ENCODE measurements at places on chromosomes 3 and 15.

DNA sequence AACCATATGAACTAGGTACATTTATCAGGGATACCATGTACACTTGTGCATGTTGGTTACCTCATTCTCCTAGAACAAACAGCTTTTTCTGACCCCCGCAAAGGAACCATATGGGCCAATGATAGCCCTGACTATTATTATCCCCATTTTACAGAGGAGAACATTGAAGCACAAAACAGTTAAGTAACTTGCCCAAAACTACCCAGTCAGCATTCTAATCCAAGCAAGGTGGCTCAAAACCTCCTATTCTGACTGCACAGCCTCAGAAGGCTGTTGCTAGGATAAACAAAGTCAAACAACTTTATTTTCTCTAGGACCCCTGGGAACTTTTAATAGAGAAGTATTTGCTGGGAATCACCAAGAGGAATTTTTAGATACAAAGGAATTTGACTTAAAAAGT lies 36.7 kb downstream of the CFAP44 start:
- no peak for DNase-seq

DNA sequence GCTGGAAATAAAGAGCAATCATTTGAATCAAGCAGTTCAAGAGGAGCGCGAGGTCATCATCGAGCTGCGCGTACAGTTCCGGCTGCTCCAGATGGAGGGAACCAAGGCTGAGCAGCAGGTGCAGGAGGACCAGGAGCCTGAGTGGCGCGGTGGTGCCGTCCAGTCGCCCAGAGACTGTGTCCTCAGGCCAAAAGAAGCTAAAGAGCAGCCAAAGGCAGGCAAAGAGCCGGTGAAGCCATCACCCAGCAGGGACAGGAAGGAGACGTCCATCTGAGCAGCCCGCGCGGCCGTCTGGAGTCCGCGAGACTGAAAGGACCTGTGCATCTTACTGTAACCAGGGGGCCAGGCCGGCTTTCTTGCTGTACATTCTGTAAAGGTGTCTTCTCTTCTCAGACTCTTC lies 277.2 kb upstream of the TTC14 start:
- no peak for DNase-seq

DNA sequence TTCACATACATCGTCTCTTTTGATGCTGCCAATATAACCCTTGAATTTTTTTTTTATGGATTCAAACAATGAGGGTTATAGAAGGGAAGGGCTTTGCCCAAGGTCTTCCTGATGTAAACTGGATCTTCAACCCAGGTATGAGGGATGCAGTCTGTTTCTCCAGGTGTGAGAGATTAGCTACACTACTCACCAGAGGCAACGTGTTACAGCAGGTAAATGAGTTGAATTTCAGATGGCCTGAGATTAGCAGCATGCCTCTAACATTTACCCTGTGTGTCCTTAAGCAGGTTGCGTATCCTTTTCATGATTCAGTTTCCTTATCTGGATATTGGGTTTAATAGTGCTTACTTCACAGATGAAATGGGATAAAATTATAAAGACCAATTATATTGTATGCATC lies 1.9 kb downstream of the RTP4 start:
- DNase-seq: no peak

GRCh38 chr3:161197855-161198850 lies 23.0 kb upstream of the NMD3 start:
- DNase-seq: no peak

- DNase-seq: peak; percentile 41
Measured at GRCh38 chr3:176814285-176814684, 383.0 kb downstream of the TBL1XR1 start.

GRCh38 chr3:105518806-105519418 lies 152.2 kb downstream of the ALCAM start:
- DNase-seq: peak; percentile 14

GRCh38 chr3:157398598-157398997 lies 38.1 kb upstream of the PTX3 start:
- no peak for DNase-seq

GRCh38 chr3:110974902-110975301 lies 96.7 kb upstream of the NECTIN3 start:
- DNase-seq: no peak

DNA sequence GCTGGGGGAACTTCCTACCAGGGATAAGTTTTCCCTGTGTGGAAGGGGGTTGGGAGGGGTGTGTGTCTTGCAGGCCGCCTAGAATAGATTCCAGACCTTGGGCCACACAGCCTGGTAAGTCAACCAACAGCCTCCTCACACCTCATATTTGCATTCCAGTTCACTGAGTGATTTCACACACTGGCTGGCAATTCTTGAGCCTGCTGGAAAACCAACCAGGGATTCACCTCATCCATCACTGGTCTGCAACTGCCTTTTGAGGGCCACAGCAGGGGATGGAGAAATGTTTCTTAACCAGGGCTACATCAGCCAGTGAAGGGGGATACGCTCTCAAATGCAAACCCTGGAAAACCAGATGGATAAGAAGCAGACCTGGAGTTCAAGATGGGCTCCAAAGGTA lies 2.0 kb downstream of the FSTL1 start:
- DNase-seq: no peak

DNA sequence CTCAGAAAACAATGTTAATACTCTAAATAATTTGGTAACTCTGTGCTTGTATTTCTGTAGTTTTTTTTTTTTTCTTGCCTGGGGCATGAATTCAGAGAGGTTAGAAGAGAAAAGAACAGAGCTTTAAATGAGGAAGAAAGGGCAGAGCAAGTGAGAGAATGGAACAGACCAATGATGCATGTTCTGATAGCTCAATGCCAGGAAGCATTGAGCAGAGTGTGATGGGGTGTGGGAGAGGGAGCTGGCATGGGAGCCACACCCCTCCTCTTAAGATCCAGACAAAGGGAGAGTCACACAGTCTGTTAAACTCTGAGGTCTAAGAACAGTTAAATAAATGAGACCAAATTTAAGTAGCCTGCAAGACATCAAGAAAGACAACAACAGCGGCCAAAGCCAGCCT lies 538.6 kb downstream of the TUSC7 start:
- DNase-seq: no peak

DNA sequence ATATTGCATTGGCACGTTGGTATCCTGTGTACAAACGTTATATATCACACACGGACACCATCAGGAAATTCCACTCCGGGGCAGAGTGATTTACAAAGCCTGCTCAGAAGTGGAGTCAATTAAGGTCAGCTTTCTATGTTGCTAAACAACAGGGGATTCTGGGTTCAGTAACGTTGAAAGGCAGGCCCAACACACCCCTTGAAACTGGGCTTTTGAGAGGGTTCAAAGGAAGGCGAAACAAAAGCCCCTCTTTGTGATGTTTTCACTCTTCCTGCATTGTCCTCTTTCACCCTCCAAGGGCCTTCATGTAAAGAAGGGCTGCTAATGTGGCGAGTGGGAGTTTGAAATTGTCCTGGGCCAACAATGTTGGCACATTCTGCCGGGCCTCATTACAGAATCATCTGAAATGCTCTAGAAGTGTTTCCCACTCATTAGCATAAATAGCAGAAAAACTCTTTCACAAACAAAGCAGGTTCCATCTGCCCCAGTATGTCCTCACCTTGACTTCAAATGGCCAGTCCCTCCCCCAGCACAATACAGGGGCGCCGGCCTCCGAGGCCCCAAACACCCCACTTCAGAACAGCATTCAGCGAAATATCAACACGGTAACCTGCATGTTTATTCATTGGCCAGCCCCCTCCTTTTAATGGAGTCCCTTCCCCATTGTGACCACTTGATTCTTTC lies 76.4 kb downstream of the HES1 start:
- no peak for DNase-seq

DNA sequence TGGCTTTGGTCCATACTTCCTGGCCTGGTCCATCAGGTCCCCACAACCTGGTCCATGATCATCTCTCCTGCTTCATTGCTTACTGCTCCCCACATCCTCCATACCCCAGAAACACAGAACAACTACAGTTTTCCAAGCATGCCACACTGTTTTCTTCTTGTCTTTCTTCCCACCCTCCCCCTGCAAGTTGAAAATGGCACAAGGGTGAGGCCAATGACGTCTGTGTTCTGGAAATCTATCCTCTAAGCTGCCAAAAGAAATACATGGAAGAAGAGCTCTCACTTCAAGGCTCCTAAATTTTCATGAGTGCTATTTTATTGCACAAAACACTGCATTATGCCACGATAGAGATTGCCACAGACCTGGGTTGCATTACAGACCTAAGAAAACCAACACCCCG lies 404.4 kb downstream of the VPS13C start:
- DNase-seq: no peak

DNA sequence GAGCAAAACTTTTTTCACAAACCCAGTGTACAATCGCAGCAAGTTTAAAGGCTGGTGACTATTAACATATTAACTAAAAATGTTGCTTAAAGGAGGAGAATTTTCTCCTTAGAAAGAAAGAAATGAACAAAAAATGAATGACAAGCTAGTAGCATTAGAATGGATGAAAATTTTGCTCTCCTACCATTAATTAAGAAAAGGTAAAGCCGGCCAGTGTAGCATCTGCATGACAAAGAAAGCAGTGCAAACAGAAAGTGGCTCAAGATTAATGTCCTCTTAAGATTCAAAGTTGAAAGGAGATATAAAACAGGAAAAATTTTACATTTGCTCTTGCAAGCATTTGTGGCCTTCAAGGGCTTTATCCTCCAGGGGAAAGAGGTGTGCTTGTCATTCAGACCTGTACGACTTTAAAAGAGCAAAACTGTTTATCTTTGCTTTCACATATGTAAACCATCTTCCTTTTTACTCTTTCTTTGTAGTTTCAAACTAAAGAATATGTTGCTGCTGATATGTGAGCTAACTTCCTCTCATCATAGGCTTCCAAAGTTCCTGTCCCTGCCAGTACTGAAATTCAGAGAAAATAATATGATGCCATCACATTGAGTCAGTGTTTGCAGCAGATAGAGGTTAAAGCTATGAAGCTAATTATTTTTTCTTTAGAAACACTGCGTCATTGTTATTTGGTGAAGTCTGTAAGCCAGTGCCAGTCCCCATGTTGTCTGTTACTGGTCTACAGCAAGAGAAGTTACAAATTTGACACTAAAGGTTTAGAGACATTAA lies 439.1 kb upstream of the GRM7 start:
- no peak for DNase-seq

DNA sequence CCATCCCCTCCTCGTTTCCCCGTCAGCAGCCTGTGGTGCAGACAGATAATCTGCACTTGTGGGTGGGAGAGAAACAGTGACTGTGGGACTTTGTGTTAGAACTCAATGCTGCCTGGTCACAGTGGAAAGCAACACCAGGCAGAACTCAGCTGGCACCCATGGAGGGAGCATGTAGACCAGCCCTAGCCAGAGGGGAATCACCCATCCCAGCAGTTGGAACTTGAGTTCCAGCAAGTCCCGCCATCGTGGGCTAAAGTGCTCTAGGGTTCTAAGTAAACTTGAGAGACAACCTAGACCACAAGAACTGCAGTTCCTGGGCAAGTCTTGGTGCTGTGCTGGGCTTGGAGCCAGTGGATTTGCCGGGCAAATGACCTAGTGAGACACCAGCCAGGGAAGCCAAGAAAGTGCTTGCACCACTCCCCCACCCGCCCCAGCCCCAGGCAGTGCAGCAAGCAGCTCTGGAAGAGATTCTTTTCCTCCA lies 24.4 kb downstream of the ISG20 start:
- DNase-seq: no peak

Data from activated CD4-positive, alpha-beta T cell treated with anti-CD3 and anti-CD28 coated beads for 48 hours (primary cell).